ENCODE measurements at places on chromosomes 3 and 15. TPM values are rescaled to one million over a fixed set of nuclear protein-coding genes. Genes with fewer than 3 reads are reported as not detected.

Gene ZKSCAN7
- total RNA-seq, result 9.2 TPM

- no peak for DNase-seq
Observed at GRCh38 chr3:71070497-71071463, 512.7 kb downstream of the FOXP1 start.

DNA sequence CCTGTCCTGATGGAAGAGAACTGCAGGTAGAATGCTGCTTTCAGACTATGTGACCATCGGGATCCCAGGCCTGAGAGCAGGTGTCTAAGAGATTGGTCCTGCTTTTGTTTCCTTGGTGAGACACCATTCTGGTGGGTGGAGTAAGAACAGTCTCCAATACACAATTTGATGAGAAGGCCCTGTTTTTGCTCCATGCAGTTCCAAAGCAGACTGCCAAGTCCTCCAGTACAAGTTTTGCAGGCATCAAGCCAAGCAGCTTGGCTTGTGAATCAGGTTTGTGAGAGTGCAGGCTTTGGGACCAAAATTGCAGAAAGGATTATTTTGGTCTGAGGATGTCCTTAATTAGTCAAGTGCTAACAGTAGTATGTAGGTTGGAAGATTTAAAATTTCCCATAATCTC is 381.6 kb downstream of the FOXP1 start:
- DNase-seq, result no peak

Gene BTD
- 9.1 TPM for total RNA-seq

GRCh38 chr3:104992676-104993075 is 374.0 kb upstream of the ALCAM start:
- DNase-seq, result no peak

Gene CDHR4
- not detected for total RNA-seq

GRCh38 chr3:190701096-190701532 is 161.4 kb downstream of the GMNC start:
- no peak for DNase-seq

Gene EXD1
- total RNA-seq, result not detected

DNA sequence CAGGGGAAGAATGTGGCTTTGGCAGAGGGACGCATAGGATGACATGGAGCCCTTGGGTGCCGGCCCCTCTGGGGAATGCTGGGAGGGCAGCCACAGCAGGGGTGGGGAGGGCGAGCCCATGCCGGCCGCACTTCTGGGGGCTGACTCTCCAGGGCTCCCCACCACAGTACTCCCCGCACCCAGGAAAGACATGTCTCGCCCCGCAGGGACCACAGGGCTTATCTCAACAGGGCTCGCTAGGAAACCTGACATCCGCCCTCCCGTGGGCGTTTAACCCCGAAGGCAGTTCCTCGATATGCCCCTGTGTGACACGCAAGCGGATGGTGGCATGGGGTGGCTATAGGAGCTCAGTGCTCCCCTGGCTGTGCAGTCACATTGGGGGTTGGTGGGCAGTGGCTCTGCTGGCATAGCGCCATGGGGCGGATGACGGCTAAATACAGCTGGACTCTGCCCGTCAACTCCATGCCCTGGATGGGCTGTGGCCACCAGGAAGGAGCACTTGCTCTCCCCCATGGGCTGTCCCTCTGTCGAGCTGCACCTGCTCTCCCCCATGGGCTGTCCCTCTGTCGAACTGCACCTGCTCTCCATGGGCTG is 141.4 kb downstream of the ADAMTS17 start:
- DNase-seq, result no peak

DNA sequence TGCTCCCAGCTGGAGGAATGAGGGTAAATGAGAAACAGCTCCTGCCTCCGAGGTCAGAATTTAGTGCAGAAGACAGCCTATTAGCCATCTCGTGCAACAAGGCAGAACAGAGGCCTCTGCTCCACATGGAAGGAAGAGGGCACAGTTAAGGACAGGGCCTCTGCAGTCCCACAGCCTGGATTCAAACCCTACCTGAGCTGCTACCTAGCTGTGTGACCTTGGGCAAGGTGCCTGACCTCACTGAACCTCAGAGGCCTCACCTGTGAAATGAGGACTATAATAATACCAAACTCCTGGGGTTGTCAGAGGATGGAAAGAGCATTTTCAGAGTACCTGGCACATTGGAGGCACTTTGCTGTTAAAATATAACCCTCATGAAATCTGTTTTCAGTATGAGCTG is 285.7 kb upstream of the CTNNB1 start:
- no peak for DNase-seq

GRCh38 chr15:58562135-58562534 is 130.3 kb downstream of the LIPC start:
- no peak for DNase-seq

Gene SMCO1
- total RNA-seq, result not detected
